ENCODE measurements at places on chromosomes 1 and 21. TPM values are rescaled to one million over a fixed set of nuclear protein-coding genes. Genes with fewer than 3 reads are reported as not detected.

Gene ST6GALNAC5
- not detected for total RNA-seq

Gene ERO1B
- total RNA-seq = 2.3 TPM

Gene OLFM3
- not detected for total RNA-seq

Gene IGSF3
- total RNA-seq = 1.5 TPM

Gene ARHGEF11
- total RNA-seq = 1.3 TPM

Gene CD34
- total RNA-seq = not detected

Gene RUNX3
- 173 TPM for total RNA-seq

Gene OR2M3
- total RNA-seq = not detected

Gene SELL
- 39.0 TPM for total RNA-seq

Gene NHLH1
- 0.46 TPM for total RNA-seq

Gene KIRREL1
- 0.08 TPM for total RNA-seq

Gene FMO1
- not detected for total RNA-seq

Gene GART
- 235 TPM for total RNA-seq

Gene OR2T11
- not detected for total RNA-seq

Gene SPRR5
- not detected for total RNA-seq

Gene SLC30A1
- 9.6 TPM for total RNA-seq

Gene OXCT2
- 2.8 TPM for total RNA-seq

Gene RGS1
- 28.7 TPM for total RNA-seq
